ENCODE measurements at places on chromosomes 7 and 10. TPM values are rescaled to one million over a fixed set of nuclear protein-coding genes. Genes with fewer than 3 reads are reported as not detected.

Gene MPP7
- 19.9 TPM for total RNA-seq

DNA sequence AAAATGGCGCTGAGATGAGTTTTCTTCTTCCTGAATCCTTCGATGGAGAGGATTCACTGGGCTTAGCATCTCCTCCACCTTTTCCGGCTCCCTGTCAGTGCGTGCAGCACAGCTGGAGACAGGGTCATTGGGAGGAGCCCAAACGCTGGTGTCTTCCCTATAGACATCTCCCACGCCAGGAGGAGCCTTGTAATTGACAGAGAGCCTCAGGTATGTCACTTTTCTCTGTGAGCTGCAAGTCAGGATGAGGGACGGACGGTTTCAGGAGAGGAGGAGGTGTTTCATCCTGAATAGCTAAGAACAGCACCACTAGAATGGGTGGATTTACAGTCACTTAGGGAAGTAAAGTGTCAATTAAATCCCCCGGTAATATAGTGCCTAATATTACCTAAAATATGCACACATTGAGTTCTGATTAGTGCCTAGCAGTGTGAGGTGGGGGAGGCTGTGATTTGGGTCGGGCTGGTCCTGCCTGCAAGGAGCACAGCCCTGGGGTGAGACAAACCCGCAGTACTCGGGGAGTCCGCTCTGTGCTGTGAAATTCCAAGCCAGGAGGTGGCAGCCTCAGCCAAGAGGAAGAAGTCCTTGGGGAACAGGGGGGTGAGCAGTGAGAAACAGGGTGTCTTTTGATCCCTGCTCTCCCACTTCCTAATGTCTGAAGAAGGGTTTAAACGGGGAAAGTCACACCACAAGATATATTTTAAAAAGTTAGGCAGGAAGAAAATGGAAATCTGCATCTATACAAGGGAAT lies 28.2 kb downstream of the IL15RA start:
- DNase-seq: peak; percentile 55
- peak overlapping the region; percentile 87 for H3K27ac ChIP-seq
- H3K4me1 ChIP-seq: peaks cover 27% of the 10 kb centered on the region
- no peaks in the 10 kb centered on the region for H3K27me3 ChIP-seq

- peak overlapping the region; percentile 46 for H3K27ac ChIP-seq
- no peak overlapping the region for H3K4me3 ChIP-seq
- H3K36me3 ChIP-seq: no peaks in the 10 kb centered on the region
- no peaks in the 10 kb centered on the region for H3K27me3 ChIP-seq
- peak; percentile 59 for DNase-seq
Observed at GRCh38 chr10:11715815-11716494, 26.2 kb upstream of the ECHDC3 start.

DNA sequence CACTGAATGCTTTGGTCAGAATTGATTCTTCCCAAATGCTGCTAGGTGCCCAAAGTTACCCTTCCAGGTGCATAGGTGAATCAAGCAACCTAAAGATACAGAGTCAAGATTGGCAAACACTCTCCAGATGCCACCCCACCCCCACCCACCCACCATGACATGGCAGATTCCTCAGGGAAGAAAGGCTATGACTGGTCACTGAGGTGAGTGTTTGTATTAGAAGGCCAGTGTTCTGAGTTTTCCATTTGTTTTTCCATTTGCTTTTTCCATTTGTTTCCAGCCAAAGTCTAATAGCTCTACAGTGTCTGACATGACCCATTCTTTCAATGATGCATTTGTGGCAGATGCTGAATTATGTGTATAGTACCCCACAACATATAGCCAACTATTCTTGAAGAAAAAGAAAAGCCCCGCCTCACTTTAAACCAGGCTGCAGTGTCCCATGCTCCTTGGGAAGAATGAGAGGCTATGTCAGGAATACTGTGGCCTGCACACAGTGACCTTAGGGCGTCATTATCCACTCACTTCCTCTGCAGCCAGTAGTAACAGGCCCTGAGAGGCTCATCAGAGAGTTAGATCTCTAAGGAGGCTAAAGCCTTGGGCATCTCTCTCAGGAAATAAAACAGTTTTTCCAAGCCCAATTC lies 16.1 kb upstream of the HIBADH start:
- H3K4me3 ChIP-seq: no peak overlapping the region
- no peaks in the 10 kb centered on the region for H3K36me3 ChIP-seq
- H3K27me3 ChIP-seq: no peaks in the 10 kb centered on the region
- peak overlapping the region; percentile 86 for H3K27ac ChIP-seq
- peaks cover 15% of the 10 kb centered on the region for H3K4me1 ChIP-seq

Gene PLEKHS1
- 28.2 TPM for total RNA-seq

Gene SLC26A3
- not detected for total RNA-seq

- no peak overlapping the region for H3K27ac ChIP-seq
- no peaks in the 10 kb centered on the region for H3K27me3 ChIP-seq
- no peak overlapping the region for H3K4me3 ChIP-seq
Observed at GRCh38 chr7:128365432-128365831, 3.9 kb upstream of the PRRT4 start.

GRCh38 chr10:32055478-32056135 lies 618 bp downstream of the KIF5B start:
- peak overlapping the region; percentile 99 for H3K27ac ChIP-seq
- H3K27me3 ChIP-seq: no peaks in the 10 kb centered on the region
- peak; percentile 62 for DNase-seq
- H3K4me3 ChIP-seq: peak overlapping the region; percentile 89

- H3K4me1 ChIP-seq: no peaks in the 10 kb centered on the region
- no peak overlapping the region for H3K4me3 ChIP-seq
- no peaks in the 10 kb centered on the region for H3K36me3 ChIP-seq
Observed at GRCh38 chr7:25326501-25327156, 98.3 kb upstream of the NPVF start.

Gene SPDYE16
- total RNA-seq: 0.67 TPM

DNA sequence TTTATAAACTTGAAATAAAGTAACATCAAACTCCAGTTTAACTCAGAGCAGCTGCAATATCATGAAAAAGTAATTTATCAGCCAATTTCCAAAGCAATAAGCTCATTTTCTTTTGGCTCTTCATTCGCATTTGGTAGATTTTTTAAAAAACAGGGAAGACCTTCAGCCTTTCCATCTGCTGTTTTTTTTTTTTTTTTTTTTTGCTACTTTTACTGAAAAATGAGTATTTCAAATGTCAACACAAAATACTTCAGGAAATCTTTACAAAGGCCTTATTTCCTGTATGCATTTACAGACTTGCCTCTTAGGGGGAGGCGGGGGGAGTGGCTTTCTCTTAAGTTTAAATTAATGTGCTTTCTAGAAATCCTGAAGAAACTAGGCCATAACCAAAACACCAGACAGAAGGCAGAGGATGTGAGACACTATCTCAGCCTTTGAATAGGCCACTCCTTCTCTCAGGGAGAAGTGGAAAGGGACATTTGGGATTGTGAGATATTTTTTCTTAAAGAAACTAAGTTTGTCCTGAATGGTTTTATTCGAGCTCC lies 91.8 kb downstream of the COL28A1 start:
- no peaks in the 10 kb centered on the region for H3K27me3 ChIP-seq
- no peak overlapping the region for H3K27ac ChIP-seq
- H3K4me3 ChIP-seq: no peak overlapping the region
- no peaks in the 10 kb centered on the region for H3K36me3 ChIP-seq

DNA sequence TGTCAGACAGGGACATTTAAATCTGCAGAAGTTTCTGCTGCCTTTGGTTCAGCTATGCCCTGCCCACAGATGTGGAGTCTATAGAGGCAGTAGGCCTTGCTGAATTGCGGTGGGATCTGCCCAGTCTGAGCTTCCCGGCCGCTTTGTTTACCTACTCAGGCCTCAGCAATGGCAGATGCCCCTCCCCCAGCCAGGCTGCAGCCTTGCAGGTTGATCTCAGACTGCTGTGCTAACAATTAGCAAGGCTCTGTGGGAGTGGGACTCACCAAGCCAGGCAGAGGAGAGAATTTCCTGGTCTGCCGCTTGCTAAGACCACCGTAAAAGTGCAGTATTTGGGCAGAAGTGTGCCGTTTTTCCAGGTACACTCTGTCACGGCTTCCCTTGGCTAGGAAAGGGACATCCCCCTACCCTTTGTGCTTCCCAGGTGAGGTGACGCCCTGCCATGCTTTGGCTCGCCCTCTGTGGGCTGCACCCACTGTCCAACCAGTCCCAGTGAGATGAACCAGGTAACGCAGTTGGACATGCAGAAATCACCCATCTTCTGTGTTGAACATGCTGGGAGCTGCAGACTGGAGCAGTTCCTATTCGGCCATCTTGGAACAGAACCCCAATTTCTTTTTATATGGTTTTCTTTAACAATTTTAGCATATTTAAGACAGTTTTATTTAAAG lies 28.4 kb upstream of the VWDE start:
- H3K4me1 ChIP-seq: no peaks in the 10 kb centered on the region
- DNase-seq: peak; percentile 21
- H3K36me3 ChIP-seq: no peaks in the 10 kb centered on the region
- H3K27me3 ChIP-seq: no peaks in the 10 kb centered on the region

- no peak for DNase-seq
- no peak overlapping the region for H3K4me3 ChIP-seq
- no peaks in the 10 kb centered on the region for H3K36me3 ChIP-seq
- H3K27me3 ChIP-seq: no peaks in the 10 kb centered on the region
Observed at GRCh38 chr10:120262857-120263547, 194.0 kb upstream of the PLPP4 start.

GRCh38 chr10:9342885-9343570 lies 1288.5 kb downstream of the GATA3 start:
- H3K4me3 ChIP-seq: no peak overlapping the region
- DNase-seq: no peak
- H3K27me3 ChIP-seq: no peaks in the 10 kb centered on the region
- H3K4me1 ChIP-seq: no peaks in the 10 kb centered on the region
- H3K36me3 ChIP-seq: no peaks in the 10 kb centered on the region

- H3K27me3 ChIP-seq: no peaks in the 10 kb centered on the region
- H3K4me3 ChIP-seq: no peak overlapping the region
- DNase-seq: no peak
- no peak overlapping the region for H3K27ac ChIP-seq
Observed at GRCh38 chr7:85685901-85686300, 499.0 kb upstream of the SEMA3D start.

Gene RPS24
- 994 TPM for total RNA-seq

Gene LRRC17
- 2.3 TPM for total RNA-seq

- no peaks in the 10 kb centered on the region for H3K4me1 ChIP-seq
- H3K27me3 ChIP-seq: no peaks in the 10 kb centered on the region
- no peak for DNase-seq
- no peak overlapping the region for H3K4me3 ChIP-seq
- no peaks in the 10 kb centered on the region for H3K36me3 ChIP-seq
- H3K27ac ChIP-seq: no peak overlapping the region
Observed at GRCh38 chr10:1024103-1024502, 1.6 kb downstream of the IDI2 start.

DNA sequence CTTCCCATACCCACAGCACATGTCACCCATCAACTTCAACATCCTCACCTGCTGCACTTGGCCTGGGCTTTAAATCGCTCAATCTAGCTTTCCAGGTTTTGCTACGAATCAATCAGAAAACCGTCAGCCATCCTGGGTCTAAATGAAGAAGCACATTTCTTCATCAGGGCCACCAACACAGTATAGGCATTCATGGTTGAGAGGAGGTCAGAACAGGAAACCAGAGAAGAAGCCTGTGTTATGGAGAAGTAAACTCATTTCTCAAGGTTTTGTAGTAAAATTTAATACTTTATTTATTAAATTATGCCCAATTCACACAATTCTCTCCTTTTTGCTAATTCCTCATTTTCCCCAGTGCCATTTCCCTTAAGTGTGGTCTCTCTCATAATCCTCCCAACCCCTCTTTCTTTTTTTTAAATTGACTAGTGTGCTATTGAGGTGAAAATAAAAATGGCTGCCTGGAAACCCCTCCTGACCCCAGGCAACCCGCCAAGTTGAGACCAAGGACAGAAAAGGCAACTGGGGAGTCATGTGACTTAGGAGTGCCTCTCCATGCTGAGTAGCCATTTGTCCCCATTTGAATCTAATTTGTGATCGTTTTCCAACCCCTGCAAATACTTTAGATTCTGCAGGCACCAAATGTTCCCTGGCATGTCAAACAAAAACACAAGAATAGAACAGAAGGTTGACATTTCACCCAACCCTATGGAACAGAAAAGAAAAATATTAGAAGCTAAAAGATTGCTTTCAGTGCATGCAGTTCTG lies 181.1 kb upstream of the NAMPT start:
- no peak for DNase-seq
- no peaks in the 10 kb centered on the region for H3K4me1 ChIP-seq
- H3K36me3 ChIP-seq: no peaks in the 10 kb centered on the region
- no peaks in the 10 kb centered on the region for H3K27me3 ChIP-seq
- no peak overlapping the region for H3K4me3 ChIP-seq
- H3K27ac ChIP-seq: no peak overlapping the region

DNA sequence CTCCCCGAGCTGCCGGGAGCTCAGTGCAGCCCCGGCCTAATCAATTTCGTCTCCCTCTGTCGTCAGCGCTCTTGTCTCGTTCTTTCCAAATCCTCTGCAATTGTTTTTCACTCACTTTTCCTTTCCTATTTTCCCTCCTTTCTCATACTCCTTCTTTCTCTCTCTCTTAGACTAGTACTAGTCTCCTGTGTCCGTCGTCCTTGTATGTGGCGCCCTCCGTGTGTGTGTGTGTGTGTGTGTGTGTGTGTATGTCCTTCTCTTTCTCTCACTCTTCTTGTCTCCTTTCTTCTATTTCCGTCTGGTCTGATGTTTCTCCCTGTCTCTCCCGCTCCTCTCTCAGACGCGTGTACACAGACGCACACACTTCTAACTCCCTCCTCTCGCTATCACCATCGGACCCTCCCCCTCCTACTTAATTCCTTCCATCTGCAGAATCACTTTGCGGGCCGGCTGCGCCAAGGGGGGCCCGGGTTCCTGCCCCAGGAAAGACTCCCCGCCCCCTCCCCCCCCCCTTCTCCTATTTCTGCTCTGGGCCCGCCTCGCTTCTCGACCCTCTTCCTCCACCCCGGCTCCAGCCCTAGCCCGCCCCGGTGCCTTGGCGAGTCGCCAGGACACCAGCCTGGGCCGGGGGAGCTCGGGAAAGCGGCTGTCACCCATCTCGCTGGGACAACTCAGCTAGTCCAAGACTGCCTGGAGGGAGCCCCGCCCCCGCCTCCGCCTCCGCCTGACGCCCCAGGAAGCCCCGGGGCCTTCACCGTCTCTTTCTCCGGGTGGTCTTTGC lies 743 bp upstream of the ZCCHC24 start:
- H3K36me3 ChIP-seq: no peaks in the 10 kb centered on the region
- H3K27ac ChIP-seq: peak overlapping the region; percentile 17
- H3K27me3 ChIP-seq: no peaks in the 10 kb centered on the region
- peak; percentile 91 for DNase-seq

DNA sequence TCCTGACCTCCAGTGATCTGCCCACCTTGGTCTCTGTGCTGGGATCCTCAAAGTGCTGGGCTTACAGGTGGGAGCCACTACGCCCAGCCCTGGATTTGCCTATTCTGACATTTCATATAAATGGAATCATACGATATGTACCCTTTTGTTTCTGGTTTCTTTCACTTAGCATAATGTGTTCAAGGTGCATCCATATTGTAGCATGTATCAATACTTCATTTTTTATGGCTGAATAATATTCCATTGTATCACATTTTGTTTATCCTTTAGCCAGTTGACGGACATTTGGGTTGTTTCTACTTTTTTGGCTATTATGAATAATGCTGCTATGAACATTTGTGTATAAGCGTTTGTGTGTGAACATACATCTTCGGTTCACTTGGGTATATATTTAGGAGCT lies 4.8 kb upstream of the HILPDA start:
- DNase-seq: no peak
- no peak overlapping the region for H3K4me3 ChIP-seq
- no peaks in the 10 kb centered on the region for H3K27me3 ChIP-seq
- no peak overlapping the region for H3K27ac ChIP-seq
- peaks cover 27% of the 10 kb centered on the region for H3K4me1 ChIP-seq
- no peaks in the 10 kb centered on the region for H3K36me3 ChIP-seq
